ENCODE measurements at places on chromosomes 6 and 20. TPM values are rescaled to one million over a fixed set of nuclear protein-coding genes. Genes with fewer than 3 reads are reported as not detected.

The PSORS1C2 gene
- polyA plus RNA-seq = not detected

The ARMH2 gene
- not detected for polyA plus RNA-seq

The ERVFRD-1 gene
- not detected for polyA plus RNA-seq

The JPH2 gene
- 142 TPM for polyA plus RNA-seq

All from cardiac muscle cell (in vitro differentiated cells and primary cell).